ENCODE measurements at places on chromosomes 1 and 21. TPM values are rescaled to one million over a fixed set of nuclear protein-coding genes. Genes with fewer than 3 reads are reported as not detected.
A peak's percentile ranks its signal among the peaks of the same experiment; 100 is the strongest.

GRCh38 chr21:46025113-46025770 lies 43.7 kb downstream of the COL6A1 start:
- no peak overlapping the region for H3K27ac ChIP-seq
- no peaks in the 10 kb centered on the region for H3K27me3 ChIP-seq
- H3K4me3 ChIP-seq: no peak overlapping the region
- no peaks in the 10 kb centered on the region for H3K4me1 ChIP-seq
- H3K36me3 ChIP-seq: no peaks in the 10 kb centered on the region

DNA sequence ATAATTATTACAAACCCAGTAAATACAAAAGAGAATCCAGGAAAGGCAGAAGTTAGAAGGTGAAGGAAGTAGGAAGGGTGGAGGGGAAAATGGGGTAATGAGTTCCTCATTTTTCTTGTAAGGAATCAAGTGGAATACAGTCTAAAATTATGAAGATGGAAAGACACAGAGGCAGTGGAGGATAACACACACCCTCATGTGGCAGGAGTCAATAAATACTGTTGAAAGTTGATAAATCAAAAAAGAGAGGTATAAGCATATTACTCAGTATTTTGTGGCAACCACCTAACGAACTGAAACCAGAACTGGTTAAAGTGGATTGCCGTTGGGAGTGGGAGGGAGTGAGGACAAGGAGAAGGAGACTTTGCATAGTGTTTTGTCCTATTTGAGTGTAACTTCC lies 78.6 kb upstream of the SLC44A3 start:
- H3K36me3 ChIP-seq: no peaks in the 10 kb centered on the region
- DNase-seq: no peak
- H3K4me3 ChIP-seq: no peak overlapping the region
- no peaks in the 10 kb centered on the region for H3K4me1 ChIP-seq

DNA sequence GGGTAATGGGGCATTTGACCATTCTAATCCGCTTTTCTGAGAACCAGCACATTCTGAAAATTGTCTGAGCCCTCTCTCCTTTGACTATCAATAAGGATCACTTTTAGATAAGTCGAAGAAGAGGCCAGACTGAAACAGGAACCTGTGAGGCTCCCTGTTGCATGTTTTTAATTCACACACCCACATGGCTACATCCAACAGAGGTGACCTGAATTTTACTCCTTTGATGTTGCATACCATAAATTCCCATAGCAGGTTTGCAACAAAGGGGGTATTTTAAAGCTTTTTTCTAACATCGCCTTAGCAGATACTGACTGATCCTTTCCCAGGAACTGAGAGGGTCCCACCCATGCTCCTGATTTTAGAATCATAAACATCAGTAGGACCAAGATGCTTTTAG lies 450.8 kb downstream of the USP25 start:
- DNase-seq: peak; percentile 57
- no peaks in the 10 kb centered on the region for H3K4me1 ChIP-seq
- no peak overlapping the region for H3K27ac ChIP-seq
- no peak overlapping the region for H3K4me3 ChIP-seq
- H3K36me3 ChIP-seq: no peaks in the 10 kb centered on the region
- H3K27me3 ChIP-seq: no peaks in the 10 kb centered on the region

Gene CD84
- not detected for polyA plus RNA-seq

GRCh38 chr1:215793180-215793579 lies 226.1 kb downstream of the KCTD3 start:
- no peaks in the 10 kb centered on the region for H3K36me3 ChIP-seq
- H3K4me3 ChIP-seq: no peak overlapping the region
- no peaks in the 10 kb centered on the region for H3K27me3 ChIP-seq

GRCh38 chr1:77446841-77447555 lies 165.2 kb downstream of the AK5 start:
- H3K4me1 ChIP-seq: no peaks in the 10 kb centered on the region
- H3K27ac ChIP-seq: no peak overlapping the region
- no peak overlapping the region for H3K4me3 ChIP-seq
- no peaks in the 10 kb centered on the region for H3K27me3 ChIP-seq
- H3K36me3 ChIP-seq: no peaks in the 10 kb centered on the region

DNA sequence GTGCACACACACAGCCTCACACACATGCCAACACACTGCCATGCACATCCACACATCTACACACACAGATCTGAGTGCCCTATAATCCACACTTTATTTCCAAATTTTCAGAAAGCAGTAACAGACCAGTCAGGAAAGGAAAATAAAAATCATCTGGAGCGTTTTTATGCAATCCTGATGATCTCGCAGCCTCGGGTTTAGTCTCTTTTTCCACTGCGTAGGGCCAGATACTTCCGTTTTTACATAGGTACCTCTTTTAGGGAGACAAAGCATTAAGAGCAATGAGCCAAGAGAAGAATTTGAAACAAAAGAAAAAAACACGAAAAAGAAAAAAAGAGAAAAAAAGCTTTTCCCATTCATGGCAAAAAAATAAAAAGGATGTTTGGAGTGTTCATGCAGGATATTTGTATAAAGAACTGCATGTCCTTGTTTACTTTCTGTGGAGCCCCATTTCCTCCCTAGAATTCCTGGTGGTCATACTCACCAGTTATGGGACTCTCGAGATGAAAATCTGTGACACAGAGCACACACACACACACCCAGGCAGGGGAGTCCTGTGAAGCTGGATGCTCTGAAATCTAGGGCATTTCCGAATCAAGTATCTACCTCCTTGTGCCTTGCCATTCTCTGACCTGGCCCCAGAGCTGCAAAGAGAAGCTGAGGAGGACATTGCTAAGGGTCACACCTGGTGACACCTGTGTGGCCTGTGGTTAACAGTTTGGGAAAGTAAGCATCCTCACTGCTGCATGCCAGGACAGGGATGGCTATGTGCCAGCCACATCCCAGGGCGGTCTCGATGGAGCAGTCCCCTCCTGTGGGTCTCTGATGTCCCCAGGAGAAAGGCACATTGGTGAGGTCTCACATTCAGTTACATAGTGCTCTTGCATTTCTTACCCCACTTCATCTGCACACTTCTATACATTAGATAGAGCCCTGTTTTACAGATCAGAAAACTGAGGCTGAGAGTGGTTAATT lies 83.6 kb downstream of the RUNX1 start:
- H3K36me3 ChIP-seq: no peaks in the 10 kb centered on the region
- peaks cover 3% of the 10 kb centered on the region for H3K4me1 ChIP-seq
- H3K27ac ChIP-seq: no peak overlapping the region
- no peak overlapping the region for H3K4me3 ChIP-seq
- no peak for DNase-seq
- H3K27me3 ChIP-seq: no peaks in the 10 kb centered on the region

- H3K27ac ChIP-seq: no peak overlapping the region
- H3K27me3 ChIP-seq: peaks cover 8% of the 10 kb centered on the region
- no peak overlapping the region for H3K4me3 ChIP-seq
- no peak for DNase-seq
- peaks cover 25% of the 10 kb centered on the region for H3K4me1 ChIP-seq
- H3K36me3 ChIP-seq: no peaks in the 10 kb centered on the region
Measured at GRCh38 chr1:47980501-47980900, 16.7 kb downstream of the TRABD2B start.

Gene LCE2C
- not detected for polyA plus RNA-seq
